Esophagus (tissue), 2 donors: ENCODE measurements at places on chromosomes 3 and 15. TPM values are rescaled to one million over a fixed set of nuclear protein-coding genes. Genes with fewer than 3 reads are reported as not detected.

The LSG1 gene
- polyA plus RNA-seq = 14.1 TPM

The CDHR4 gene
- polyA plus RNA-seq = not detected

The RTP3 gene
- polyA plus RNA-seq = not detected

The ACTC1 gene
- polyA plus RNA-seq = 0.53 TPM

The TTLL13 gene
- 0.04 TPM for polyA plus RNA-seq

The GALNT15 gene
- polyA plus RNA-seq = 7.9 TPM

The RBPMS2 gene
- polyA plus RNA-seq = 7.9 TPM

The MYL3 gene
- polyA plus RNA-seq = 0.67 TPM

The HRH1 gene
- 1.2 TPM for polyA plus RNA-seq

The KIF15 gene
- polyA plus RNA-seq = 4.3 TPM

The FEZF2 gene
- not detected for polyA plus RNA-seq

The IQCF5 gene
- polyA plus RNA-seq = not detected

The COX5A gene
- 331 TPM for polyA plus RNA-seq

The DCUN1D1 gene
- polyA plus RNA-seq = 7.9 TPM

The BNC1 gene
- polyA plus RNA-seq = 7.1 TPM

The VILL gene
- 4.9 TPM for polyA plus RNA-seq

The SLC15A2 gene
- polyA plus RNA-seq = 2.1 TPM

The SLC7A14 gene
- not detected for polyA plus RNA-seq

The DGKG gene
- polyA plus RNA-seq = 0.88 TPM

The CPLX3 gene
- polyA plus RNA-seq = 1.2 TPM

The DOCK3 gene
- 0.93 TPM for polyA plus RNA-seq

The CSTA gene
- 12,533 TPM for polyA plus RNA-seq

The TGM5 gene
- polyA plus RNA-seq = 12.9 TPM

The GABRB3 gene
- 0.45 TPM for polyA plus RNA-seq

The SATB1 gene
- polyA plus RNA-seq = 6.1 TPM

The FAN1 gene
- polyA plus RNA-seq = 6.6 TPM

The NR2E3 gene
- polyA plus RNA-seq = 1.7 TPM

The DAZL gene
- polyA plus RNA-seq = not detected

The SNURF gene
- 1.7 TPM for polyA plus RNA-seq

The FHIT gene
- 5.0 TPM for polyA plus RNA-seq

The MAP2K5 gene
- polyA plus RNA-seq = 5.0 TPM

The SOX14 gene
- polyA plus RNA-seq = not detected

The GREM1 gene
- 6.9 TPM for polyA plus RNA-seq

The EBLN2 gene
- polyA plus RNA-seq = 0.92 TPM

The ADAMTS9 gene
- polyA plus RNA-seq = 3.3 TPM

The ETFA gene
- 111 TPM for polyA plus RNA-seq

The LRTM1 gene
- polyA plus RNA-seq = not detected

The OTOL1 gene
- not detected for polyA plus RNA-seq

The STAB1 gene
- 30.5 TPM for polyA plus RNA-seq

The GHSR gene
- polyA plus RNA-seq = not detected

The DHFR2 gene
- 1.5 TPM for polyA plus RNA-seq

The CHRNA7 gene
- 0.15 TPM for polyA plus RNA-seq

The RUBCN gene
- 8.2 TPM for polyA plus RNA-seq

The NDUFB5 gene
- polyA plus RNA-seq = 57.8 TPM

The CCR2 gene
- polyA plus RNA-seq = 0.24 TPM

The SUCNR1 gene
- not detected for polyA plus RNA-seq

The RASGRP1 gene
- 4.0 TPM for polyA plus RNA-seq

The CA12 gene
- polyA plus RNA-seq = 35.0 TPM

The PLSCR2 gene
- not detected for polyA plus RNA-seq

The CSPG4 gene
- polyA plus RNA-seq = 3.0 TPM

The ROBO2 gene
- polyA plus RNA-seq = 1.4 TPM

The AGBL1 gene
- polyA plus RNA-seq = 0.01 TPM

The RHOV gene
- 137 TPM for polyA plus RNA-seq

The PLXND1 gene
- 18.7 TPM for polyA plus RNA-seq
